Activated CD4-positive, alpha-beta T cell treated with anti-CD3 and anti-CD28 coated beads, Interleukin-2, Interleukin-4, amounts not matched to agents 100 ng/mL and 50 ng/mL, durations not matched to agents 16 hours and 8 hours (primary cell): ENCODE measurements at places on chromosomes 2 and 18.

DNA sequence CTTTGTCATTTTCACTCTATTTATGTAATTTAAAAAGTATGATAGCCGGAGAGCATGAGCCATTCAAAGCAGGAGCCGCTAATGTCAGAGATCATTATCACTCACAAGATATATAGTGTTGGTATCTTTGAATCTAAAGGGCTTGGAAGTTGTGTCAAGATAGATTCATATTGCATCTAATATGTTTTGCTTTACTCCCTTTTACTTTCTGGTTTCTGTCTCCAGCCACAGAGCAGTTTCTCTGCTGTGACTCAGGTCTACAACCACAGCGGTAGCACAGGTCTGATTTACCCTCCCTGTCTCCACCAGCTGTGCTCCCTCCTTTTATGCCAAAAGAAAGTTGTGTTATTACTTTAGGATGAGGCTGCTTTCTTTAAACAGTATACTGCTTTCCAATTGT lies 424.0 kb downstream of the ARHGAP15 start:
- peak; percentile 67 for DNase-seq

DNA sequence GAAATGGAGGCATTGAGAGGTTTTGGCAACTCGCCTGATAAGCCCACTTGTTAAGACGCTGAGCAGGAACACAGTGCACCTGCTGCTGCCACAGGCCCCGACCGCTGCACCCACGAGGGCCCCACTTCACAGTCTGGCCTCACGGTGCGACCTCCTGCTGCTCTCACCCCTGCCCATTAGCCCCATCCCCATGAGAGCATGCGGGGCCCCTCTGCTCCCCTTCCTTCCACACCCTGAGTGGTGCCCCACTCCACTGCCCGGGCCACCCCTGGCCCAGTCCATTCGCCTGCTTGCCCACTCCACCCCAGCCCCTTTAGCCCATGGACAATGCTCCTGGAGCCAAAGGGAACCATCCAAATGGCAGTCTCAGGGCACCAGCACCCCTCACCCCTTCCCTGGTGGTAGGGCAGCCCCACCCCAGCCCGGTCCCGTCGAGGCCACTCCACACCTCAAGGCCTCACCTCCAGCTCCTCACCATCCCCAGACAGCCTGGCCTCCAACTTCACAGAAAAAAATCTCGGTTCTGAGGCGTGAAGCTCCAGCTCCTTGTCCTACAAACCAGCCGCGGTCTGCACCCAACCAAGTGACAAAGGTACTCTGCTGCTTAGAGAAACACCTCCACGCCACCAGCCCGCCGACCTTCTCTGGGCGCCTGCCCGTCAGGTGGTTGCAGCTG lies 6.7 kb upstream of the GPR55 start:
- no peak for DNase-seq

GRCh38 chr2:30178618-30179434 lies 32.0 kb downstream of the YPEL5 start:
- no peak for DNase-seq

DNA sequence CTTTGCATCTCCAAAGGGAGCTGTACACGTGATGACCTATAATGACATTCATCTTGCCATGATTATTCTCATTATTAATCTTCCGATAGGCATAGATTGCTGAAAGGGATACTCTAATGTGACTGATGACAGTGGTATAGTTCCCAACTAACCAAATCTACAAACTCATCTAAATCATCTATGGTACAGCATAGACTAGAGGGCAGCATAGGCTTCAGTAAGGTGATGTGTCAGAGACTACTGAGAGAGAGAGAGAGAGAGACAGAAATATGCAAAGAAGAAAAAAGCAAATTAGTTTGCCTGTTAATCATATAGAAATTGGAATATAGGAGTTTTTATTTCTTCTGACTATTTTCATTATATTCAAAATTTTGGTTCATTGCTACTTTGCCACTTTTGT lies 89.3 kb downstream of the CSRNP3 start:
- no peak for DNase-seq

- no peak for DNase-seq
These were observed 62.7 kb upstream of the NRP2 start for GRCh38 chr2:205619600-205619999.

GRCh38 chr2:240396623-240397541 lies 38.6 kb upstream of the GPC1 start:
- no peak for DNase-seq

DNA sequence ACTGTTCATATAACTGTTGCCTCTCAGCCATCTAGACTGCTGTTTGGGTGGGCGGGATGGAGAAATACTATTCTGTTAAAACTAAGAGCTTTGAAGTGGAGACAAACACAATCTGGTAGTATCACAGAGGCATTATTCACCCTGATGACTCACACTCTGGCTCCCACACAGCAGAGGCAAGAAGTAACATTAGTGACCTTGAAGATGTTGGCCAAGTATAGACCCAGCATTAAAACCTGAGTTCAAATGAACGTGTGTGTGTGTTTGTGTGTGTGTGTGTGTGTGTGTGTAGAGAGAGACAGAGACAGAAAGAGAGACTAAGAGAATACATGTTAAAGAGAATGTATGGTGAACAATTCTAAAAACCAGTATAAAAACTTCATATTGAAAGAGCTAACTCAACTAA lies 22.5 kb upstream of the ACVR1 start:
- peak; percentile 79 for DNase-seq

DNA sequence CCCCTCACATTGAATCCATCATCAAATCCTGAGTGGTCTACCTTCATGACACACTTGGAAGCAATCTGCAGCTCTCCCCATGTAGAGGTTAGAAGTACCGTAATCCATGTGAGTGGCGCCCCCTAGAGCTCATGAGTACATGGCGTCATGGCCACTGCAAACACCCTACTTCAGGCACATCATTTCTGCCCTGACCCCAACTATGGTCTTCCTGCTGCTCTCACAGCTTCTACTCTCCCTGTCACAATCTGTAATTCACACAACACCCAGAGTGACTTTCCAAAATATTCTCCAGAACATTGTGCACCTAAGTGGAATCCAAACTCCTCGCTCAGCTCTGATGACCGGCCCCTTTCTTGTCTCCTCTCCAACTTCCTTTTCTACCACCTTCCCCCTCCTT lies 141.9 kb downstream of the ANKRD44 start:
- DNase-seq: peak; percentile 66

DNA sequence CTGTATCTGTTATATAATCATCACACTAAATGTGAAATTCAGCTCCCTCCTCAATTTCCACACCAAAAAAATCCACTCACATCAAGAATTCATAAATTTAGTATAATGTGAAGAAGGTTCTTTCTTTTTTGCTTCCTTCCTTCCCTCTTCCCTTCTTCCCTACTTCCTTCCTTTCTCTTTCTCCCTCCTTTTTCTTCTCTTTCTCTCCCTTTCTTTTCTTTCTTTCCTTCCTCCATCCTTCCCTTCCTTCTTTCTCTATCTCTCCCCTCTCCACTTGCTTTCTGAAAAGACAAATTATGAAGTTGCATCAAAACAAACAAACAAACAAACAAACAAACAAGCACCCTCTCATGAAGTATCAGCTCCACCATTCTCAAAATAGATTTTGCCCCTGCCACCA lies 290.0 kb downstream of the PDE11A start:
- DNase-seq: no peak

- DNase-seq: no peak
These were observed 71.4 kb upstream of the GLS start for GRCh38 chr2:190809139-190809764.

DNA sequence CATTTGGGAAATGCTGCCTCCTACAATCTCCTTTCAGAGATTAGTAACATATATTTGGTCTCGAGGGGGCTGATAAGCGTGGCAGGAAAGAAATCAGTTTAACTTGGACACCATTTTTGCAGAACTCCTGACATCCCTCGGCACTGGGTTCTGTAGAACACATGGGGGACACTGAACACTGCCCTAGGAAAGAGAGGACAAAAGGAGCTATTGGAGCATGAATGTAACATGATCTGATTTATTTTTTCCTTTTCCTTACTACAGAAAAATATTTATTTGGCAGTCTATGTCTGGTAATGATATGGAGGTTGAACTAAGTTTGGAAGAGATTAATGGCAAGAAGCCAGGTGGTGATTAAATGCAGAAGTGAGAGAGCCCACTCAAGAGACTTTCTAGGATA lies 153.8 kb downstream of the AFF3 start:
- DNase-seq: no peak

- no peak for DNase-seq
These were observed 10.2 kb upstream of the TEX261 start for GRCh38 chr2:71004857-71005256.

- DNase-seq: no peak
These were observed 110.6 kb upstream of the FAM136A start for GRCh38 chr2:70412294-70413070.

DNA sequence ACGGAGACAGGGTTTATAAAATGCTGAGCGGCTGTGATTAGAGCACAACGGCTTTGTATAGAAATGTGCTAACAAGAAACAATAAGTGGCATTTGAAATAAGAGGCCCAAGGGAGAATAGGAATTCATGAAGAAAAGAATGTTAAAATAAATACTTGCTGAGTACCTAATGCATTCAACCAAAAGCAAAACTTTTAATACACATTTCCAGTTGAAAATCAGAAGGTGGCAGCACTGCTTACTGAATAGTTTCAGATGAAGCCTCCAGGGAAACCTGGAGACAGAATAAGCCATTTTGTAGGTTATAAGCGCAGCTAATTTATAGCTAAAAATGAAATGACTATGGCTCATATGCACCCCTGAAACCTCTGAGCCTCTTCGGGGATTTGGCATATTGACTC lies 286.6 kb downstream of the DPP10 start:
- no peak for DNase-seq

DNA sequence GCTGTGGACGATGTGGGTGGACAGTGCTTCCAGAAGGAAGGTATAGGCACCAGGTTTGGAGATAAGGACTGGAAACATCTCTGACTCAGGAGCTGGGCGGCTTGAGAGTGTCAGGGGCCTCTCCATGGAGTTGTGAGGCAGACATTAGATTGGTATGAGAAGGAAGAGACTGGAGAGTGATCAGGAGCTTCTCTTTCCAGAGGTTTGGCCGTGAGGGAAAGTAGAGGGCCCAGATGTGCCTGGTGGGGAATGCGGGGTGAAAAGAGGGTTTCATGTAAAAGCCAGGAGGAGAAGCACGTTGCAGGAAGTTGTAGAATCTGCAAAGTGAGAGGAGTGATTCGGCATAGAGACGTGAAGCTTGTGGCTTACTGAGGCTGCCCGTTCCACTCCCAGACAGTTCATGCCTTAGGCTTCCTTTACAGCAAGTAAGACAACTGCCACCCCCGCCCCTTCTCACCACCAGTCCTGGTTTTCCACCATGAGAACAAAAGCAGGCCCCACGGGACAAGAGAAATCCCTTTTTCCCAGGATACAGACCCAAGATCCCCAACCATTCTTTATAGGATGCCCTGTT lies 166.3 kb upstream of the HDAC4 start:
- no peak for DNase-seq

DNA sequence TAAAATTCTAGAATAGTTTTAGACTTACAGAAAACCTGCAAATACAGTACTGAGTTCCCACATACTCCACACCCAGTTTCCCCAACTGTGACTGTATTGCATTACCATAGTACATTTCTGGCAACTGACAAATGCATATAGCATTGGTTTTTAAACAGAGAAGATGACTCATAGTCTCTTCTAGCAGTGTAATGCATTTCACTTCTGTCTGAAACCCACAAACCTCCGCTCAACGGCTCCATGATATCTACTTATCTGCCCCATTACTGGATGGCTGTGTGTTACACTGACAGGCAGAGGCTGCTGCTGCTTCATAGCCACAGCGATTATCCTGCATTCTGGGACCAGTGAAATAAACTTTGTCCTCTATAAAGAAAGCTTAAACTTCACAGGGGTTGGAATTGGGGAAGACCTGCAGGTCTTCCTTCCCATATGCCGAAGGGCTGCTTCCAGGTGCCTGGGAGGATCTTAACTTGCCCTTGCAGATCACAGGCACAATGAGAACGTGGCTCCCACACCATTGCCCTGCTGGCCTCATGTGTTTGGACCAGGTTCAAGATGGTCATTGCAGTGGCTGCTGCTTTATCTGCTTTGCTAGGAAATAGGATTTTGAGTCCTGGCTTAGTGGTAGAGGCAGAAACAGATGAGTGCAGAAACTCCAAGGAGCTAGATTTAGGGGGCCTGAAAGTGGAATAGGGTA lies 742.6 kb upstream of the HS6ST1 start:
- peak; percentile 19 for DNase-seq

DNA sequence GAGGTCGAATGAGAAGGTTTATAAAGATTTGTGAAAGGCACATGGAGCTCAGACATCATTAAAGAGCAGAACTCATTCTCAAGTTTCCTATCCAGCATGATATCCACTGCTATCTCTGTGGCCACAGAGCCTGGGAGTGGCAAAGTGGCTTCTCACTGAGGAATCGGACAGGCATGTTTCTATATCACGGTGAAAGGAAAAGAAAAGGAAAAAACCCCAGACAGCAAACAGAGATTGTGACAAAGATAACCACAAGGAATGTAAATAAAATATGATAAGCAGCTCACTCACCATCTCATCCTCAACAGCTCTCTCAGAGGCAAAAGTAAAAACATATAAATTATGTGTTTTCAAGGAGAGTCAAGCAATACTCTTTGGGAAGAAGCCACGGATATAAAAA lies 2.5 kb downstream of the PID1 start:
- no peak for DNase-seq

GRCh38 chr2:225326969-225327368 lies 72.5 kb upstream of the NYAP2 start:
- no peak for DNase-seq

- peak; percentile 50 for DNase-seq
These were observed 5.1 kb downstream of the TRIB2 start for GRCh38 chr2:12721566-12722446.

GRCh38 chr2:133252780-133253355 lies 315.4 kb downstream of the NCKAP5 start:
- no peak for DNase-seq

DNA sequence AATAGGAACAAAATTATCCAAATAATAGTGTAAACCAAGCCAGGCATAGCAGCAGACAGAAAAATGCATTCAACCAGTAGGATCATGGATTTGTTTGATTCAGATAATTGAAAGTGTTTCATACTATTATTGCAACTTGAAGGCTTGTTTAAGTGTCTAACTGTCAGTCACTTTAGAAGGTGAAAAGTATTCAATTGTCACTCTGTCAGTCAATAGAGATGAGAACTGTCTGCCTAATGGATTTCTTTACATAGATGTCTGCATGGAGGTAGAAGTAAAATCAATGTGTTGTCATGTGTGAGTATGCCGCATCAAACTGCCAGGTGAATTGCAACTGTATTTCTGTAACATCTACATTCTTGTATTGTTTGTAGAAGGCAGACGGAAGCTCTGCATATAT lies 65.0 kb downstream of the ZNF407 start:
- no peak for DNase-seq

- no peak for DNase-seq
These were observed 1404.9 kb upstream of the NXPH2 start for GRCh38 chr2:140185076-140185475.

DNA sequence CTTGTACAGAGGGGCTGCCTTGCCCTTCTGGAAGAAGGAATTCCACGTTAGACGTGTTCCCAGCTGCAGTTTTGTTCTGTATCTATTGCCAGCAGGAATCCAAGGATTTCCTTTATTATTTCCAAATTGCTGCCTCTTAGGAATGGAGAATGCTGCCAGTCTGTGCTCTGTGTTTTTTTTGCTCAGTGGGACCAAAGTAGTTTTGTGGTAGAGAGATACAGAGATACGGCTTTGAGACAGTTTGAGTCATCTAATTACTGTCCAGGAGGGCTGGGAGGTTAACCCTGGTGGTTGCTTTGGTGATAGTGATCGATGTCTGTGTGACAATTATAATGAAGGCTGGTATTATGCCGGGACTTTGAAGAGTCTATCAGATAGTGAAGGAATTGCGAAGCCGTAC lies 26.3 kb downstream of the ASAP2 start:
- DNase-seq: no peak

- no peak for DNase-seq
These were observed 100.5 kb upstream of the MGAT5 start for GRCh38 chr2:134153294-134153880.

GRCh38 chr2:42787788-42788477 lies 4.5 kb downstream of the HAAO start:
- no peak for DNase-seq
